IMR-90 (cell line): ENCODE measurements at places on chromosomes 1 and 21. TPM values are rescaled to one million over a fixed set of nuclear protein-coding genes. Genes with fewer than 3 reads are reported as not detected.

GRCh38 chr1:52239708-52240001 lies 97.8 kb downstream of the ZFYVE9 start:
- peaks cover 12% of the 10 kb centered on the region for H3K4me1 ChIP-seq
- H3K4me3 ChIP-seq = no peak overlapping the region
- no peak overlapping the region for H3K27ac ChIP-seq
- H3K36me3 ChIP-seq = no peaks in the 10 kb centered on the region
- H3K27me3 ChIP-seq = no peaks in the 10 kb centered on the region

GRCh38 chr1:176032040-176032645 lies 174.9 kb downstream of the COP1 start:
- H3K27ac ChIP-seq = no peak overlapping the region
- no peaks in the 10 kb centered on the region for H3K27me3 ChIP-seq
- H3K36me3 ChIP-seq = peaks cover 5% of the 10 kb centered on the region; the same call in 1 of the 2 replicates
- no peak overlapping the region for H3K4me3 ChIP-seq
- no peak for DNase-seq

GRCh38 chr1:42765269-42765668 lies 1.6 kb downstream of the P3H1 start:
- no peak for DNase-seq
- H3K27me3 ChIP-seq = no peaks in the 10 kb centered on the region
- no peaks in the 10 kb centered on the region; the same call in 1 of the 2 replicates for H3K4me1 ChIP-seq

- no peak overlapping the region for H3K4me3 ChIP-seq
- H3K36me3 ChIP-seq = no peaks in the 10 kb centered on the region
- no peak overlapping the region for H3K27ac ChIP-seq
- peak; percentile 56 for DNase-seq
- H3K27me3 ChIP-seq = peaks cover 13% of the 10 kb centered on the region; the same call in 1 of the 2 replicates
These were observed 9.3 kb upstream of the SRARP start for GRCh38 chr1:15994590-15995351.

DNA sequence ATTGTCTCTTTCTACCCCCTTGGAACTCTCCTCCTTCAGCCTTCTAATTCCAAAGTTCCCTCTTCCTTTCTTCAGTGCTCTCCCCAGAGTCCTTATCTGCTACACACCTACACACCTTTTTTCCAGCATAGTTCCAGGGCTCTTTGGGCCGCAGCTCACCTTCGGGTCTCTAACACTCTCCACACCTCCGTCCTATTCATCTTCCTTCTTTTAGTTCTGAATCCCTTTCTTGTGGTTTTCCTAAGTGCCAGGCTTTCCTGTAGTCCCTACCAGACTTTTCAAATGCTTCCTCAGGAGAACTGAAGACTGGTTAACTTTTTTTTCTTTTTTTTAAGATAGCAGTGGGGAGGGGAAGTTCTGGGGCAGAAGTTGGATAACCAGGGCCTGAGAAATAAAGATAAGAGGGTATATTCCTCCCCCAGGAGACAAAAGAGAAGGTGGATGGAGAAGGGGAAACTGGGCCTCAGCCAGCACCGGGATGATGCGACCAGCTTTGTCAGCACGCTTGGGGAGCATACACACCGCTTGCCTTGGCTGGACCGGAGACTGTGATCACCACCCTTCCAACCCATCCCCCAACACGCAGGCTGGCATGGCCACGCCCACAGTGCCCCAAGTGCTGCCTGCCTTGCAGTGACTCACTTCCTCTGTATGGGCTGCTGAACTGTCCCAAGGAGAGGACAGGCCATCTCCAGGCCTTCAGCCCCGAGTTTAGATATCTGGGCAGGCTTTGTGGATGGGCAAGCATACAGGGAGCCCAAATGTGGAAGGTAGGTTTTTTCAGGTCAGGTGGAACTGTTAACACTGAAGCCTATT lies 2.5 kb upstream of the CERS2 start:
- H3K4me3 ChIP-seq = no peak overlapping the region
- no peaks in the 10 kb centered on the region for H3K36me3 ChIP-seq

DNA sequence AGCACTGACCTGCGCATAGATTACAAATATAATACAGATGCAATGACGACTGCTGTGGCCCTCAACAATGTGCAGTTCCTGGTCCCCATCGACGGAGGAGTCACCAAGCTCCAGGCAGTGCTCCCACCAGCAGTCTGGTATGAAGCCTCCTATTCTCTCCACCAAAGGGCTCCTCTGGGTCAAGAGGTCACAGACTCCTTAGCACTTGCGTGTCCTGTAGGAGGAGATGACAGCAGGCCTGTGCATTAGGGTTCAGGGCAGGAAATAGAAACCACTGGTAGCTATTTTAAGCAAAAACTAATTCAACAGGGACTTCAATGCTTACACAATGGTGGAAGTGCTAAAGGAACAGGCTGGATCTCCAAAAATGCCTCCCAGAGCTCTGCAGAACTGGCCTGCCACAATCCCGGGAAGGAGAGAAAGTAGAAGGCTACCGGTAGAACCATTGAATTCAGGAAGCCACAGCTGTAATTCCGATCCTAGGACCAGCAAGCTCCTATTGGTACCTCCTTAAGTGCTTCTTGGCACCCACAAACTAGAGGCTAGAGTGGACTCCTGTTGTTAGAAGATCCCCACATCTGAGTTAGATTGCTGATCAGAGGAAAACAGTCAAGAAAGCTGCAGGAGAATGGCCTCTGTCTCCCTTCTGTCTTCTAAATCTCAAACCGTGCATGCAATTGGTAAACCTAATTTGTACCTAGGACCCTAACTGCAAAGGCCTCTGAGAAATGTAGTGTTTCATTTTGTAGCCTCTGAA lies 12.7 kb upstream of the DYNLT5 start:
- no peak overlapping the region for H3K4me3 ChIP-seq
- peaks cover 32% of the 10 kb centered on the region for H3K36me3 ChIP-seq
- no peak for DNase-seq
- no peak overlapping the region for H3K27ac ChIP-seq
- no peaks in the 10 kb centered on the region for H3K4me1 ChIP-seq
- no peaks in the 10 kb centered on the region for H3K27me3 ChIP-seq

DNA sequence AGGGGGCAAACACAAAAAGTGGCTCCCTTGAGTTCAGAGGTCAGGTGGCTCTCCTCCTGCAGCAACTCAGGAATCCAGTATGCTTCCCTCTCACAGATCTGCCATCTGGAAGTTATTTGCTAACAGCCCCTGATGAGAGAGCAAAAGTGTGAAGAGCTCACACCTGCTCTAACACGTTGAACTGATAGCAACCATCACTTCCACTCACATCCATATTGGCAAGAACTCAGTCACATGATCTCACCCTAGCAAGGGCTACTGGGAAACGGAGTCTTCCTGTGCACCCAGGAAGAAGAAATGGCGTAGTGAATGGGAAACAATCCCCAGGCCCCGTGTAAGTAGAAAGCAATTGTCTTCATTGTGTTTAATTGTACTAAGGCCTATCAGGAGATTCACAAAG lies 20.7 kb upstream of the SLC45A1 start:
- no peaks in the 10 kb centered on the region for H3K27me3 ChIP-seq
- DNase-seq = no peak
- H3K36me3 ChIP-seq = no peaks in the 10 kb centered on the region
- no peak overlapping the region for H3K27ac ChIP-seq
- H3K4me1 ChIP-seq = peaks cover 3% of the 10 kb centered on the region; the same call in 1 of the 2 replicates

UBXN10 gene
- total RNA-seq = not detected in 2 replicates

DNA sequence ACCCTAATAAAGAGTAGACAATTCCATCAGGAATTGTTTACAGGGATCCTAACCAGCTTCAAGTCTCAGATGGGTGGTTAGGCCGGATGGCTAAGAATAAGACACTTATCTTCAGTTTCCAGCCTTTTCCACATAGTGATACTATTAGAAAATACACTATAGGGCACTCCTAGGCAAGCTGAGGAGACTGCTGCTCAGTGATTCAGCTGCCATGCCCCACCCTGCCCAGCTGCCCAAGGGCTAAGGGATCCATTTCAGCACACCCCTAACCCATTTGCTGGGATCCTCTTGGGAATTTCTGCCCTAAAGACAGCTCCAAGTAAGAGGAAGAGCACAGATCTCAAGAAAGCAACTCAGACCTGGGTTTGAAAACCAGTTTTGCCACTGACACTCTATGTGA lies 31.9 kb downstream of the PLPP3 start:
- no peaks in the 10 kb centered on the region for H3K27me3 ChIP-seq
- no peak for DNase-seq
- H3K4me1 ChIP-seq = peaks cover 5% of the 10 kb centered on the region; the same call in 1 of the 2 replicates
- no peak overlapping the region for H3K27ac ChIP-seq
- no peak overlapping the region for H3K4me3 ChIP-seq
- peaks cover 37% of the 10 kb centered on the region for H3K36me3 ChIP-seq

NBPF12 gene
- total RNA-seq = 4.2 and 4.8 TPM in 2 replicates

LIPI gene
- total RNA-seq = not detected in 2 replicates

DNA sequence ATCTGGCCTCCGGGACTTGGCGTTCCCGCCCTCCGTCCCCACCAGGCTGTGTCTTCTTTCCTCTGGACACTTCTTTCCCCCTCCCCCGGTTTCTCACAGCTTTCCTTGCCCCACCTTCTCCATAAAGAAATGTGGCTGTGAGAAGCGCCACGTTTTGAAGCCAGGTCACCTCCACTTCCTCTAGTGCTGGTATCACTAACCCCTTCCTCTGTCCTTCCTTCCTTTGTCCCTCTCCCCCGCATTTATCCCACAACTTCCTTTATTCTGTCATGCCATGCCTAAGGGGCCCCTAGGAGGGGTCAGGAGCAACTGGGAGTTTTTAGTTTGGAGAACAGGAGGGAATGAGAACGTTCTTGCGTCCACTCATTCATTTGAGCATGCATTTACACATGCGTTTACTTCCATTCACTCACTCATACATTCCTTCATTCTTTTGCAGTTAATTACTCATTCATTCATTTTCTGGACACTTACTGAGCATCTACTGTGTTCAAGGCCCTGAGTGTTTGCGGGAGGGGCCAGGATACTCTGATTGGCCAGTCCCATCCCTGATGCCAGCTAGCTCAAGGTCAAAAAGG lies 5.0 kb upstream of the ACOT11 start:
- peaks cover 17% of the 10 kb centered on the region for H3K4me1 ChIP-seq
- peaks cover 2% of the 10 kb centered on the region; the same call in 1 of the 2 replicates for H3K27me3 ChIP-seq
- peak; percentile 35 for DNase-seq
- no peak overlapping the region for H3K4me3 ChIP-seq

ARTN gene
- not detected in 2 replicates for total RNA-seq

DNA sequence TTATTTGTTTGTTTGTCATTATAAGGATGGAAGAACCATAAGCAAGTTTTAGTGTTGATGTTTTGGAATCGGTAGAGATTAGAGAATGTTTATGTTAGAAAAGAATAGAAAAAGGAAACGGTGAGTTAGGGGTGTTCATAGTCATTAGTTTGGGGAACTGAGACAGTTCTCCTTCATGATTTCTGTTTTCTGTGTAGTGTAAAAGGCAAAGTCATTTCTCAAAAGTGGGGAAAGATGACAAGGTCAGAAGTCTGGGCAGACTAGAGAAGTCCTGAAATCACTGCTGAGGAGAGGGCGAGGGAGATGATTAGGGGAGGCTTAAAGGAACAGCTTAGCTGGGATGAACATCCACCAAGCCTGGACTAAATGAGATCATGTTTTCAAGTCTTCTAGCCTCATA lies 498.9 kb downstream of the TTLL7 start:
- H3K4me1 ChIP-seq = no peaks in the 10 kb centered on the region
- H3K27ac ChIP-seq = no peak overlapping the region
- H3K4me3 ChIP-seq = no peak overlapping the region
- no peaks in the 10 kb centered on the region for H3K27me3 ChIP-seq

DNA sequence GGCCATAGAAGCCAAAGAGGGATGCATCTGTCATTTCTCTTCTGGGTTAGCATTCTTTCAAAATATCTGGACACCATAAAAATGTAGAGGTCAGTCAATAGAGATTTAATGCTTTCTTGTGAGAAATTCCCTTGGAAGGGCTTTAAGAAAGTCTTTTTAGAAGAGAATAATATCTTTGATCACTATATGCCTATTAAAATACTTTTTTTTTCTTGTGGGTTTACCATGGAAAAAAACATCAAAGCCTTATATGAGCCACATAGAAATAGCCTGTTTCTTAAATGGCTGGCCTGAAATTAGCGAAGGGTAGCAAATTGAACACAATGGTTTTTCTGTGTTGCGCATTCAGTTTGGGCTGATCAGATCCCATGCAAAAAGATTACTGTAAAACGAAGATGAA lies 36.8 kb downstream of the BACE2 start:
- H3K4me1 ChIP-seq = peaks cover 6% of the 10 kb centered on the region; the same call in 1 of the 2 replicates
- H3K36me3 ChIP-seq = no peaks in the 10 kb centered on the region
- H3K4me3 ChIP-seq = no peak overlapping the region
- no peak overlapping the region for H3K27ac ChIP-seq
- no peaks in the 10 kb centered on the region for H3K27me3 ChIP-seq

TMEM269 gene
- not detected in 2 replicates for total RNA-seq

DNA sequence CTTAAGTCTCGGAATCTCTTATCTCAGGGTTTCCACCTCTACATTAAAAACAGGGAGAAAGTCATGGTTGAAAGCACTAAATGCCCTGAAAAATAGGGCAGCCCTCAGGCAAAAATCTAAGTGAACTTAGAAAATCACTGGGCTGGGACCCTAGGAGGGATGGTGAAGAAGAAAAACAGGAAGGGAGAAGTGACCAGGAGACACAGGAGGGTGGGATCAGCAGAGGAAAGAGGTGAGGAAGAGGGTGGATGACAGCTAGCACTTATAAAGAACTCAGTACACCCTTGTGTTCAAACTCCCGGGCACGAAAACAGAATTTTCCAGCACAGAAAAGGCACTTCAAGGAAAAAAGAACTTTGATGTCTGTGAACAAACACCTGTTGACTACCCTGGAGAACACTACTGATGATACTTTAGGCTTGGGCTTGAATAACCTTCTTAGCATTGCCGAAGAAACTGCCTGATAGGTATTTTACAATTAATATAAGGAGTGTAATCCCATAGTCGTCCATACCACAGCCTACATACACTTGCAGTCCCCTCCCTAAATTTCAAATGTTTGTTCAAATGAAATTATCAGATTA lies 2.0 kb downstream of the CHML start:
- peaks cover 2% of the 10 kb centered on the region; the same call in 1 of the 2 replicates for H3K36me3 ChIP-seq
- H3K4me1 ChIP-seq = peaks cover 12% of the 10 kb centered on the region
- no peak for DNase-seq
- peak overlapping the region; percentile 27 for H3K4me3 ChIP-seq
- no peaks in the 10 kb centered on the region for H3K27me3 ChIP-seq

ALDH4A1 gene
- total RNA-seq = 8.6 TPM in 2 replicates

- DNase-seq = no peak
- no peak overlapping the region for H3K27ac ChIP-seq
- no peaks in the 10 kb centered on the region for H3K27me3 ChIP-seq
- peaks cover 15% of the 10 kb centered on the region for H3K4me1 ChIP-seq
These were observed 55.8 kb upstream of the ZNF326 start for GRCh38 chr1:89939059-89939570.

- H3K27ac ChIP-seq = no peak overlapping the region
- H3K4me1 ChIP-seq = peaks cover 18% of the 10 kb centered on the region
- DNase-seq = peak; percentile 20
- H3K4me3 ChIP-seq = no peak overlapping the region
- H3K36me3 ChIP-seq = no peaks in the 10 kb centered on the region
These were observed 133.2 kb downstream of the TGFB2 start for GRCh38 chr1:218478336-218478735.

- no peaks in the 10 kb centered on the region for H3K27me3 ChIP-seq
- no peak overlapping the region for H3K4me3 ChIP-seq
- no peak for DNase-seq
- H3K27ac ChIP-seq = no peak overlapping the region
These were observed 225.6 kb upstream of the FGGY start for GRCh38 chr1:59071289-59071688.
